Karpas-422 (cell line): ENCODE measurements at places on chromosomes 12 and 14. TPM values are rescaled to one million over a fixed set of nuclear protein-coding genes. Genes with fewer than 3 reads are reported as not detected.

The MYF6 gene
- total RNA-seq = not detected in 2 replicates

- peak; percentile 84 for DNase-seq
- no peaks in the 10 kb centered on the region for H3K27me3 ChIP-seq
- H3K4me1 ChIP-seq = no peaks in the 10 kb centered on the region
- H3K36me3 ChIP-seq = peaks cover 6% of the 10 kb centered on the region; the same call in 1 of the 2 replicates
Measured at GRCh38 chr14:23483236-23483854, 13.8 kb downstream of the NGDN start.

The TMEM117 gene
- 1.2 and 13.3 TPM in 2 replicates for total RNA-seq

The SLC7A8 gene
- total RNA-seq = 0.79 TPM in 1 of 2 replicates, not detected in the other

DNA sequence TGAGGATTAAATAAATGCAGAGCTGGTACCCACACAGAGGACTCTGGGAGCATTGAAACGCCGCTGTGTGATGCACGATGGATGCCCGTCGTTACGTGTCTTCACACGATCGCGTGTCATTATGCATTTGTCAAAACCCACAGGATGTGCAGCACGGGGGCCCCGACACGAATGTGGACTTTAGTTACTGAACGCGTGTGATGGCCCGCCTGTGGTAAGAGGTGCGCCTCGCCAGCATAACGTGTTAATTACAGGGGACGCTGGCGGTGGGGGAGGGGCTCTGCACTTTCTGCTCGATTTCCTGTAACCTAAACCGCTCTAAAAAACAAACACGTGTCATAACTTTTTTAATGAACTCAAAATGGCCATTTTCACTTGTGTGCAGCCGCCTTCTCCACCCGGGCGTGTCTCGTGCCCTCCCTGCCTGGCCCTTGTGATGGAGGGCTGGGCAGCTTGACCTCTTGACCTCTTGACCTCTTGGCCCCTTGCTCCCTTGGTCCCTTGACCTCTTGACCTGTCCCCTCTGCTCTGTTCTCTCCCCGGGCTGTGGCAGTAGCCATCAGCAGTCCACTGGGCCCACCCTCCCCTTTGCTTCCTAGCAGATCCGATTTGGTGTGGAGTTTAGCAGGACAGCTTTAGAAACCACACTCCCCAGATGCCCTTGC, 33.7 kb upstream of the GALNT9 start:
- H3K4me1 ChIP-seq = no peaks in the 10 kb centered on the region
- no peaks in the 10 kb centered on the region for H3K27me3 ChIP-seq
- H3K36me3 ChIP-seq = no peaks in the 10 kb centered on the region
- DNase-seq = no peak
- H3K4me3 ChIP-seq = no peak overlapping the region
- no peak overlapping the region for H3K27ac ChIP-seq

- no peak overlapping the region for H3K27ac ChIP-seq
- peak; percentile 77 for DNase-seq
- H3K36me3 ChIP-seq = no peaks in the 10 kb centered on the region
- H3K4me1 ChIP-seq = peaks cover 4% of the 10 kb centered on the region; the same call in 1 of the 2 replicates
- no peak overlapping the region for H3K4me3 ChIP-seq
Measured at GRCh38 chr14:92589213-92589852, 75.8 kb downstream of the RIN3 start.

- no peak overlapping the region for H3K27ac ChIP-seq
- no peak overlapping the region for H3K4me3 ChIP-seq
- H3K27me3 ChIP-seq = no peaks in the 10 kb centered on the region
- H3K4me1 ChIP-seq = peaks cover 6% of the 10 kb centered on the region; the same call in 1 of the 2 replicates
- DNase-seq = no peak
Measured at GRCh38 chr12:108722463-108722862, 8.9 kb downstream of the CORO1C start.

DNA sequence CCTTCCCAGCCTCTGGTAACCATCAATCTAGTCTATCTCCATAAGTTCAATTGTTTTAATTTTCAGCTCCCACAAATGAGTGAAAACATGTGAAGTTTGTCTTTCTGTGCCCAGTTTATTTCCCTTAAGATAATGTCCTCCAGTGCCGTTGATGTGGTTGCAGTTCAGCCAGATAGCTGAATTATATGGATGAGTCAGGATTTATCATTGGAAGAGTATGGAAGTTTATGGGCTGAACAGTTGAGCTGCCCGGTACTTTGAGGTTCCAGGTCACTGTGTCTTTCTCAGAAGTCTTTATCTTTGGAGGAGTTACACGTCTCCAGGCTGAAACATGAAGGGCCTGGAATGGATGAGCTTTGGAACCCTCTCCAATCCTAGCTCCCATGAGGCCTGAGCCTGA, 120.1 kb downstream of the ASCL4 start:
- no peak overlapping the region for H3K4me3 ChIP-seq
- H3K27ac ChIP-seq = no peak overlapping the region
- H3K4me1 ChIP-seq = no peaks in the 10 kb centered on the region
- no peaks in the 10 kb centered on the region for H3K27me3 ChIP-seq
- H3K36me3 ChIP-seq = no peaks in the 10 kb centered on the region
- no peak for DNase-seq

DNA sequence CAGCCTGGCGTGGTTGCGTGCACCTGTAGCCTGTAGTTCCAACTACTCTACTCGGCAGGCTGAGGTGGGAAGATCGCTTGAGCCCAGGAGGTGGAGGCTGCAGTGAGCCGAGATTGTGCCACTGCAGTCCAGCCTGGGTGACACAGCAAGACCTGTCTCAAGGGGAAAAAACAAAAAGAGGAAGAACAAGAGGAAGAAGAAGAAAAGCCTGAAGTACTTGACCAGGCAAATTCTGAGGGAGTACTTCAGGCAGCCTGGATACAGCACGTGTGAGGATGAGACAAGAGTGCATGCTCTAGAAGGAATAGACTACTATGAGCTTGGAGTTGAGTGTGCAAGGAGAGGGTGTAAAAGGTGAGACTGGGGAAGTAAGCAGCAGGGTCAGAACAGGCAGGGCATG, 1.8 kb downstream of the GDF3 start:
- no peaks in the 10 kb centered on the region for H3K36me3 ChIP-seq
- no peaks in the 10 kb centered on the region for H3K27me3 ChIP-seq
- H3K27ac ChIP-seq = no peak overlapping the region
- DNase-seq = no peak

GRCh38 chr12:80821513-80822000, 104.8 kb downstream of the MYF5 start:
- no peak overlapping the region; the same call in 1 of the 2 replicates for H3K4me3 ChIP-seq
- H3K27ac ChIP-seq = peak overlapping the region; percentile 93
- no peaks in the 10 kb centered on the region for H3K36me3 ChIP-seq
- no peaks in the 10 kb centered on the region for H3K27me3 ChIP-seq
- DNase-seq = peak; percentile 88

GRCh38 chr14:88750945-88751344, 41.8 kb downstream of the EML5 start:
- no peaks in the 10 kb centered on the region for H3K27me3 ChIP-seq
- H3K27ac ChIP-seq = no peak overlapping the region
- H3K4me3 ChIP-seq = no peak overlapping the region
- H3K4me1 ChIP-seq = no peaks in the 10 kb centered on the region
- H3K36me3 ChIP-seq = no peaks in the 10 kb centered on the region
- no peak for DNase-seq

GRCh38 chr12:26021534-26021933, 63.1 kb downstream of the RASSF8 start:
- H3K27me3 ChIP-seq = no peaks in the 10 kb centered on the region
- H3K4me3 ChIP-seq = no peak overlapping the region
- H3K36me3 ChIP-seq = no peaks in the 10 kb centered on the region
- no peaks in the 10 kb centered on the region for H3K4me1 ChIP-seq
- H3K27ac ChIP-seq = no peak overlapping the region
- no peak for DNase-seq

The TAC3 gene
- not detected in 2 replicates for total RNA-seq

DNA sequence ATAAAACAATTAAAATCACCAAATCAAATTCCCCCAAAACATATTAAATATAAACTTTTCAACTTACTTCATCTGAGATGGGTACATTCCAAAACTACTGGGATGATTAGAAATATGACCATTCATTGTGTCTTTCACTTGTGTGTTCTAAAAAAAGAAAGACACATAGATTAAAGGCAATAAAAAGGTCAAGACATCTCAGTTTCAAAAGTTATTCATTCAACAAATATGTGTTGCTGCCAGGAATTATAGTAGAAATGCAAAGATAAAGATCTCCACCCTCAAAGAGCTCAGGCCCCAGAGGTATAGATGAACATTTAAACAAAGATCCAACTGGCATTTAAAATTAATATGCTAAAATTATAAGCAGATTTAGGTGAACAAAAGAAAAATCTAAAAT, 106.4 kb downstream of the EPS8 start:
- no peak for DNase-seq
- no peak overlapping the region for H3K27ac ChIP-seq
- no peaks in the 10 kb centered on the region for H3K4me1 ChIP-seq
- H3K4me3 ChIP-seq = no peak overlapping the region
- no peaks in the 10 kb centered on the region for H3K36me3 ChIP-seq
- H3K27me3 ChIP-seq = no peaks in the 10 kb centered on the region

DNA sequence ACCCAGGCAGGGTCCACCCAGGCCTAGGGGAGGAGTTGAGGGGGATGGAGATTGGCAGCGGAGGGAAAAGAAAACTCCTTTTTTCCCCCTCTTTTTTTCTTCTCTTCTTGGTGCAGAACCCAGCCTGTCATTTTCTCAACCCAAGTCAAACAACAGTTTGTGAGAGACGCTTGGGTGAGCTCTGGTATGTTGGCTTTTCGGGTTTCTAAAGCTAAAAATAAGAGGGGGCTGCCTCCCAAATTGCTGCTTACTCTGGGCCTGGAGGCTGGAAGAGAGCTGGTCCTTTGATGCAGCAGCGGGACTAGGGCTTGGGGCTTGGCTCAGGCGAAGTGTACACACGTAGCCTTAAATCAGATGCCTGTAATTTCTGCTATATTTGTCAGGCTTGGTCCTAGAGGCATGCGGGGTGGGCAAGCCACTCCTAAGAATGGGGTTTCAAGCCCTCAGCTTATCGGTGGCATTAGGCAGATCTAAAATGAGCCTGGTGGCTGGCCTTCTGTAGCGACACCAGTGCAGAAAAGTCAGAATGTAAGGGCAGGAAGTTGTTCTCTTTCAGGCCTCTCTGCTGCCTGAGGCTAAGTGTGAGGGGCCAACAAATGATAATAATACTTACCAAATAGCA, 816 bp upstream of the SLC8A3 start:
- no peak overlapping the region for H3K27ac ChIP-seq
- no peaks in the 10 kb centered on the region for H3K27me3 ChIP-seq
- H3K36me3 ChIP-seq = no peaks in the 10 kb centered on the region

The NKX2-1 gene
- not detected in 2 replicates for total RNA-seq

DNA sequence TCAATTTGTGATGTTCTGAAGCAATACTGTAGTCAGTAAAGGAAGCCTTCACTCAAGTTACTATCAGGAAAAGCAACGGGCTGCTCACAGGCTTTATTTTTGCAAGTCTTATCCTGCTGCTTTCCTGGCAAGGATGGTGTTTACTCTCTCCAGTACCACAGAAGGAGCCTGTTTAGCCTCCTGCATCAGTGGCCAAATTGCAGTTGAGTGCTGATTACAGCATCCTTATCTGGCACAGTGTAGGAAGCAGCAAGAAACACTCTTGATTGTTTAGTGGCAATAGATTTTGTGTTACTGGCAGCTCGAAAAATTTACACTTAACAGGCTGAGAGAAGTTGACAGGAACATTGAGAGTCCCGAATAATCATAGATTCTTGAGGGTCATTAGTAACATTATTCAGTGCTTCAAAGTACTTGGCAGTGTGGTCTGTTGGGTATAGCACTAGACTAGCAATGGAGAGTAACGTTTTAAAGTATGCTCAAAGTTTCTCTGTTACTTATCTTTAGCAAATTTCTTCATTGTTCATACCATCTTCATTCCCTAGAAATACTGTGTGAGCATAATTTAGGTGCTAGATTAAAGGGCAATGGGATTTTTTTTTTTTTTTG, 11.7 kb downstream of the TULP3 start:
- H3K27ac ChIP-seq = no peak overlapping the region
- H3K36me3 ChIP-seq = no peaks in the 10 kb centered on the region
- no peak overlapping the region for H3K4me3 ChIP-seq
- peaks cover 13% of the 10 kb centered on the region for H3K4me1 ChIP-seq
- H3K27me3 ChIP-seq = no peaks in the 10 kb centered on the region

The FAM161B gene
- 4.1 and 5.8 TPM in 2 replicates for total RNA-seq

DNA sequence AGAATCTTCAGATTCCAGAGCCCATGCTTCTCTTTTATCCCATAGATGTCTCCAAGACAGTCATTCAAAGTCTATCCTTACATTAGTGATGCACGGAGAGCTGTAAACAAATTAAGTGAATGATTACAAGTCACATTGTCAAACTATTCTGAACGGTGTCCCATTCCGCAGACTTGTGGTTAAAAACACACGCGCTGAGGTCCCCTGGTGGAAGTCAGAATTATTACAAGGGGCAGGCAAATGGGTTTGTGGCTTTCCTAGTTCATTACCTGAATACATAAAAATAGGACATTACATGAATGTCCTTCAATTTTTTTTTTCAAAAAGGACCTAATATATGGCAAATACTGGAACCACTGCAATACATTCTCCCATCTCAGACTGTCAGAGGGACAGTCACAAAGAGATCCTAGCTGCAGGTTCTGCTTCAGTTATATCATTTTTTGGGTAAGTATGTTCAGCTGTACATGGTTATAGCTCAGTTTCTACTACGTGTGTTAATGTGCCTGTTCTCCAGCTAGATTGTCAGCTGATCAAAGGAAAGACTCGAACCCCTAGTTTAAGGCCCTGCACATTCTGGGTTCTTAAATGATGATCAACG, 53.1 kb upstream of the STON2 start:
- H3K27ac ChIP-seq = no peak overlapping the region
- H3K4me3 ChIP-seq = no peak overlapping the region
- H3K4me1 ChIP-seq = no peaks in the 10 kb centered on the region
- no peaks in the 10 kb centered on the region for H3K36me3 ChIP-seq
- peak; percentile 85 for DNase-seq

The CHST11 gene
- not detected in 2 replicates for total RNA-seq

The PRKD1 gene
- total RNA-seq = not detected in 2 replicates

DNA sequence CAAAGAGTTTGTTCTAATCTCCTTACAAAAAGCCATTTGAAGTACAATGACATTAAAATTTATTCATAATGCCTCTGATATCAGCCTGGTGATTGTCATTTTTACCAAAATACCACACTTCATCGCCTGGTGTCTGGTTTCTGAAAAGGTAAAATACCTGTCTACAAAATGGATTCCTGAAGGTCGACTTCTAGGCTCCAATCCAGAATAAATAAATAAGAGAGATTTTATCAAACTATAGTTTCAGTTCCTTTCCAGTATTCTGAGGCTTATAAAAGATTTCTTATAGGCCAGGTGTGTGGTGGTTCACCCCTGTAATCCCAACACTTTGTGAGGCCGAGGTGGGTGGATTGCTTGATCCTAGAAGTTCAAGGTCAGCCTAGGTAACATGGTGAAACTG, 340.7 kb downstream of the SLC16A7 start:
- no peak overlapping the region for H3K4me3 ChIP-seq
- no peak for DNase-seq
- no peaks in the 10 kb centered on the region for H3K27me3 ChIP-seq
- H3K36me3 ChIP-seq = 0 out of 2 replicates have a peak, but pooled peaks cover 2% of the 10 kb centered on the region

DNA sequence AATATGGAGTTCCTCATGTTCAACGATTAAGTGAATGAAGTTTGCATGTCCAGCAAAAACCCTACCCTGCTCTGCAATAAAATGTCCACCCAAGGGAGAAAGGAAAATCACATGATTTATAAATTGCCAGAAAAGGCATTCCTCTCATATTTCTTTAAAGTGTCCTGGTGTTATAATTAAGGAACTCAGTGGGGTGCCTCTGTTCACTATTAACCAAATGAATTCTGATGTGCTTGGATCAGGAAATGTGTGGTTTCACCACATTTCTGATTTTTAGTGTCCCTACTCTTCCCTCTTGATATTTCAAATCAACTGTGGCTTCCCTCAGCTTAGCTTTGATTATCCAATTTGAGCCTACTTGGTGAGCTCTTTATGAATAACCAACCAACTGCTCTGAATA, 208.1 kb downstream of the PHLDA1 start:
- DNase-seq = no peak
- no peaks in the 10 kb centered on the region for H3K36me3 ChIP-seq
- no peak overlapping the region for H3K27ac ChIP-seq
- H3K4me3 ChIP-seq = no peak overlapping the region
- no peaks in the 10 kb centered on the region for H3K27me3 ChIP-seq
- peaks cover 20% of the 10 kb centered on the region for H3K4me1 ChIP-seq
